ENCODE measurements at places on chromosomes 13 and 19.

GRCh38 chr19:33396701-33397535 lies 23.4 kb downstream of the CEBPG start:
- no peak for DNase-seq

DNA sequence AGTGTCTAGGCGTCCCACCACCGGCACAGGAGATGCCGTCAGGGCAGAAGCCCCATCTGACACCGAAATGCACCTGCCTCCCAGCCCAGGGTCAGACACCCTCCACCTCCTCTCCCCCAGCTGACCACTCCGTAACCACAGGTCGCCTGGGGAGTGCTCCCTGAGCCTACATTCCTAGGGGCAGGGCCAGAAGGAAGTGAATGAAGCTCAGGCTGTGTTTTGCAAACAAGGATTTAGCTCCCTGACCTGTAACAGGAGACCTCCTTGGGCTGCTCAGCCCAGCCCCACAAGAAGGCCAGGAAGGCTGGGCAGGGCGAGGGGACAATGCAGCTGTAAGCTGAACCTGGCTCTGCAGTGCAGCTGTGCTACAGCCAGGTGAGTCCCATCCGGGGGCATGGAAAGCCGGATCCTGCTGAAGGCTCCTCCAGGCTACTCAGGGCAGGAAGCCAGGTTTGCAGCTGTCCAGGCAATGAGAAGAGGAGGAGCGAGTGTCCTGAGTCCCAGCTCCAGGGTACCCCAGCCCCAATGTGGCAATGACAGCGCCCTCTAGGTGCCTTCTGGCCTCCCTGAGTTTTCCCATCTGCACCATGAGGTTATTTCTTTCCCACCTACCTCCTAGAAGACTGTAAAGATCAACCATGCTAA lies 42.1 kb downstream of the RHPN2 start:
- no peak for DNase-seq

DNA sequence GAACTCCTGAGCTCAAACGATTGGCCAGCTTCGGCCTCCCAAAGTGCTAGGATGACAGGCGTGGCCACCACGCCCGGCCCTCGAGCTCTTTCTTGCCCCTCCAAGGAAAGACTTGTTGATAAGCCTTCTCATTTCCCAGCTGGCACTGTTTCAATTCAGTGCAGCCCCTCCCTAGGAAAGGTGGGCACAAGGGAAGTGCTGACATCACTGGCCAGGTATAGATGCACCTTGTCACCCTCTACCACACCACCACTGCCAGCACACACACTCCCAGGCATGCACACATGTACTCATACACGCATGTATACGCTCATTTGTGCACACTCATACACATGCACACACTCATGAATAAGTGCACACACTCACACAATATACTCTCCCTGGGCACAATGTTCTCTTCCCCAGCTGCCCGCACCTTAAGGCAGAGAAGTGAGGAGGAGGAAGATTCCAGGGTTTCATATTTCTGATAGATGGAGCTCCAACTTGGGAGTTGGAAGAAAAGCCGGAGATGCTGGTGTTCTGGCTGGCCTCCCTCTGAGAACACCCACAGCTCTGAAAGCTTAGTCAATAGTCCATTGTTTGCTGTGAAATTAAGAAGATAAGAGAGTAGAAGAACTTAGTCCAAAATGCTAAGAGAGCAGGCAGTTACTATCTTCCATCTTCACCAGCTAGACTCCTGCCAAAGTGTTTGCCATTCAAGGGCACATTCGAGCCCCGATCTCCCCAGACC lies 196.7 kb downstream of the FOXO1 start:
- no peak for DNase-seq

DNA sequence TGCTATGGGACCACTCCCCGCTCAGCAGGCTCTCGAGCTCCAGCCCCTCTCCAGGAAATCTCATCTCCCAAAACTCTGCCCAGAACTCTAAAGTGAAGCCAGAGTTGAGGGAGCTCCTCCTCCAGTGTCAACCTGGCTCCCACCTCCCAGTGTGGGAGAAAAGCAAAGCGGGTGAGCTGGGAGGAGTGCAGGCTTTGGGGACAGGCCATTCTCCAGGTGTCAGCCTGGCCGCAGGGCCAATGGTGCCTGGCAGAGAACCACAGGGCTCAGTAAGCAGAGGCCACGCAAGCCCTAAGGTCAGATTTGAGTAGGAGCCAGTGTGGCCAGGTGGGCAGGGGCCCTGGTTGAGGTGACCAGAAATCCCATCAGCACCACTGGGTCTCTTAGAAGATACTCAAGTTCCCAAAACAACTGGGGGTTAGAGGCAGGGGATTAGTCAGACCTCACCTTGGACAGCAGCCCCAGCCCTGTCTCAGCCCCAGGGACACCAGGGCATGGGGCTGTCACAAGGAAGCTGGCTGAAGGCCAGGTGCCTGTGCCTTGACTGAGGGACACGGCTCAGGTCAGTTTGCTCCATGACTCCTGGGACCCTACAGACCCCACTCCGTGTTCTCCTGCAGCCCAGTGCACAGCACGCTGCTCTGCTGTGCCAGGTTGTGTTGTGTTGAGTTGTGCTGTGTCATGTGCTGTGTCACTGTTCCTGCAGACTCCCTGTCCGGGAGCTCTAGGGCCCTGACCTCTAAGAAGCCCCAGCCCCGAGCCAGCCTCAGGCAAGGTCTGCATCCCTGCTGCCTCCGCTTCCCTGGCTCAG lies 2.8 kb upstream of the ZNF181 start:
- DNase-seq: no peak

GRCh38 chr13:101627556-101627943 lies 175.1 kb downstream of the ITGBL1 start:
- no peak for DNase-seq

DNA sequence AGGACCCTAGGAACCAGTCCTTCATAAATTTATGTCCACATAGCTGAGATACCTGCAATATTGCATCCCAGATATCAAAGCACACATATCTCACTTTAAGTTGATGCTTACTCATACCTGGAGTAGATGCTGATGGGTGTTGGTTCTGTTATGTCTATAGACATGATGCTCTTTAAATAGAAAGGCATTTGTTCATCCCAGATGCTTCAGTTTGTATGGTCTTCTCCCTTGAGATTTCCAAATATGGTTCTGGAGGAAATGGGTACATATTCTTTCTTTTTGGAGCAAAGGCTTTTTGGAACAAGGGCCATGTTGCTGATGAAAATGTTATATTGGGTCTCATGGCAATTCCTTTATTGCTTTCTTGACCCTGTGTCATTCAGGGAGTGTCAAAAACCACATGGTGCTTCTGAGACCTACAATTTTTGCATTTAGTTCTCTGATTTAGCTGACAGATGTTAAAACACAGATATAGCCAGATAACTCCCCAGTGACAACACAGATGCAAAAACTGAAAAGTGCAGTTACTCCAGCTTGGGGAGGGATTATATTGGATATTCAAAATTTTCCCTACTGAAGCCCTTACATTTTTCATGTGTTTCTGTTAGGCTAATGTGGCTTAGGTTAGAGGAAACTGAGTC lies 211.4 kb downstream of the KCNRG start:
- DNase-seq: peak; percentile 53

GRCh38 chr13:20439261-20439660 lies 86.4 kb downstream of the CRYL1 start:
- DNase-seq: no peak

- no peak for DNase-seq
Measured at GRCh38 chr19:50344661-50345318, 15.6 kb upstream of the KCNC3 start.

- no peak for DNase-seq
Measured at GRCh38 chr19:36008336-36008978, at the start of gene SYNE4. Gene SYNE4, minus strand, starts transcription at chr19:36008813. Its CDS starts 132 bp downstream, at chr19:36008681.

DNA sequence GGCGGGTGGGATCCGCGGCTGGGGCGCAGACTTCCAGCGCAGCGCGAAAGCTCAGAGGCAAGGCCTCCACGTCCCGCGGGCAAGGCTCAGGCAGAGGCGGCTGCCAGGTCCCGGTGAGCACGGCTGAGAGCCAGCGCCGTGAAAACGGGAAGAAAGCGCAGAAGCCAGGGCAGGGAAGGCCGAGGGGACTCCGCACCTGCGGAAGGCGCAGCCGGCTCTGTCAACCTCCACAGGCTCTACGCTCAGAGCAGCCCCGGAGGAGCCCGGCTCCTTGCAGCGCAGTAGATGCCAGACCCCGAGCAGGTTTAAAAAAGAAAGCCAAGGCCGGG lies 131.0 kb downstream of the RNF17 start:
- no peak for DNase-seq

- DNase-seq: no peak
Measured at GRCh38 chr13:37985281-37985680, 115.7 kb upstream of the TRPC4 start.

GRCh38 chr19:38209671-38210457 lies 14.2 kb downstream of the DPF1 start:
- DNase-seq: peak; percentile 77

DNA sequence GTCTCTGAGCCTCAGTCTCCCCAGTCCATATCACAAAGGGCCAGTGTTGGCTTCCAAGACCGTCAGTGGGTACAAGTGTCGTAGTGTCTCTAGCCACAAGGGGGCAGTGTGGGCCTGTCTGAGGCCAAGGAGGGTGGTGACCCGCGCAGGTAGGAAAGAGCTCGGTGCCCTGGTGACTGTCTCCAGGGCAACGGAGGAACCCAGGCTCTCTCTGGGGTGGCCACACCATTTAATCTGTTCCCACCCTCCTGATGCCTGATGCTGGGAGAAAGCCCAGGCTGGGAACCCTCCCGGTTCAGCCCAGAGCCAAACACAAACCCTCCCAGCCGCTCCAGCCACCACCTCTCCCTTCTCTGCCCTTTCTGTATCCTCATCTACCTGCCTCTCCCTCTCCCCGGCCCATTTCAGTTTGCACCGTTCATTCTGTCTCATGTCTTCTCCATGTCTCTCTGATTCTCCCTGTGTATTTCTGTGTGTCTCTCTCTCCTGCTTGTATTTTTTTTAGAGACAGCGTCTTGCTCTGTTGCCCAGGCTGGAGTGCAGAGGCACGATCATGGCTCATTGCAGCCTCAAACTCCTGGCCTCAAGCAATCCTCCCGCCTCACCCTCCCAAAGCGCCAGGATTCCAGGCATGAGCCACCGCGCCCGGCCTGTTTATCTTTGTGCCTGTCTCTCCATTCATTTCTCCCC lies 17.5 kb upstream of the MEIS3 start:
- peak; percentile 72 for DNase-seq

GRCh38 chr19:33194532-33194885 lies 379 bp downstream of the LRP3 start:
- DNase-seq: no peak

GRCh38 chr19:1115646-1116420 lies 12.0 kb downstream of the GPX4 start:
- DNase-seq: no peak

DNA sequence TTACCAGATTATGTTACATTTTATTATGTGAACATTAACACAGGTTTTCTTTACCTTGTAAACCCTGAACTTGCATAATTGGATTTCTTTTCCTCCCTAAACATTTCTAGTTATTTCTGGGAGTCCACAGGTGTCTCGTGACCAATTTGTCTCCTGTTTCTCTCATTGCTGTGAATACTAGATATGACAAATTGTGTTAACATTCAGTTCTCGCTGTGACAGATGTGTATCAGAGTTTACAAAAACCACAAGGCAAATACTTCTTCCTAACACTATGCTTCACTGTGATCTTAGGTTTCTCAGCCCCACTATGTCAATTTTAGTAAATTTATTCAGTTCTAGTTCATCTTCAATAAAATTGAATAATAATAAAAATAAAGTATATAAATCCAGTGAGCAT lies 1554.9 kb downstream of the EFNB2 start:
- DNase-seq: peak; percentile 31

GRCh38 chr19:5578097-5578846 lies 10.5 kb upstream of the TINCR start:
- peak; percentile 73 for DNase-seq

- no peak for DNase-seq
Measured at GRCh38 chr19:13319526-13319925, 169.3 kb downstream of the IER2 start.

DNA sequence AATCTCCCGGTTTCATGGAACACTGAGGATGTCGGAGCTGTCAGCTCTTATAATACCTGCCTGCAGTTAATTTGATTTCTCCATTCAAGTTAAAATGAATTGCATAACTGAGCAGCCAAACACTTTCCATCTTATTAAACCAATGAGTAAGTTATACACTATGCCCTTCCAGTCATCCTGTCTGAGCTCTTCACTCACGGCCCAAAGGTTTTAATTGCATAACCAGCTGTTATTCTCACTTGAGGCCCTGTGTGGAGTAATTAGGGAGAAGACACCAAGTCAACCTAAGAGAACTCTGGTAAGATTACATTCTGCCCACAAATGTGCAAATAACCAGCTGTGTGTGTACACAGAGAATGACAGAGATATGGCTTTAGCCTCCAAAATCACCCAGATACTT lies 303.5 kb downstream of the TBC1D4 start:
- peak; percentile 90 for DNase-seq

DNA sequence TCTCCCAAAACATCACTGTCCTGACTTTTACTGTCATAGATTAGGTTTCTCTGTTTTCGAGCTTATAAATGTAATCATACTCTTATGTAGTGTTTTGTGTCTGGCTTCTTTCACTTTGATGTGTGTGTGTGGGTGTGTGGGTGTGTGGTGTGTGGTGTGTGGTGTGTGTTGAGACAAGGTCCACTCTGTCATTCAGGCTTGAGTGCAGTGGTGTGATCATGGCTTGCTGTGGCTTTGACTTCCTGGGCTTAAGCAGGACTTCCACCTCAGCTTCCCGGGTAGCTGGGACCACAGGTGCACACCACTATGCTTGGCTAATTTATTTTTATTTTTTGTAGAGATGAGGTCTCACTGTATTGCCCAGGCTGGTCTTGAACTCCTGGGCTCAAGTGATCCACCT lies 59.6 kb downstream of the PDS5B start:
- DNase-seq: no peak

DNA sequence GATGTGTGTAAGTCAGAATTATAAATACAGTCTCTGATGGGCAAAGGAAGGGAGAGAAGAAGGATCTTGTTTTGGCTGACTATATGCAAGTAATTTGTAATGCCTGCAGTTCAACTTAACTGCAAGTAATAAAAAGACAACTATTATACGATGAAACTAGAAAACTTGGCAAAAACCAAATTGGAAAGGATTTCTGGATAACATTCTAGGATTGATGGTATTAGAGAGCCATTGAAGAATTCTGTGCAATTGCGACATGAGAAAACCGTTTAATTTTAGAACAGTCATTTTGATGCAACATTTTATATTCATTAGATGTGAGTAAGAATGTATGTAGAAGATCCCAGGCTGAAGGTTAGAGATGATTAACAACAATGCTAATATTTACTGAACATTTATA lies 1334.1 kb downstream of the EFNB2 start:
- DNase-seq: no peak

GRCh38 chr13:95233026-95233635 lies 68.1 kb downstream of the ABCC4 start:
- DNase-seq: peak; percentile 87

GRCh38 chr13:50129706-50130122 lies 114.5 kb downstream of the KCNRG start:
- DNase-seq: no peak

GRCh38 chr19:4575267-4576015 lies 16.0 kb upstream of the SEMA6B start:
- DNase-seq: no peak
